ENCODE measurements at places on chromosomes 2 and 18.

- DNase-seq, result no peak
Measured at GRCh38 chr18:76507830-76508385, 12.9 kb upstream of the ZNF516 start.

- DNase-seq, result no peak
Measured at GRCh38 chr2:44075541-44075940, 79.8 kb upstream of the LRPPRC start.

DNA sequence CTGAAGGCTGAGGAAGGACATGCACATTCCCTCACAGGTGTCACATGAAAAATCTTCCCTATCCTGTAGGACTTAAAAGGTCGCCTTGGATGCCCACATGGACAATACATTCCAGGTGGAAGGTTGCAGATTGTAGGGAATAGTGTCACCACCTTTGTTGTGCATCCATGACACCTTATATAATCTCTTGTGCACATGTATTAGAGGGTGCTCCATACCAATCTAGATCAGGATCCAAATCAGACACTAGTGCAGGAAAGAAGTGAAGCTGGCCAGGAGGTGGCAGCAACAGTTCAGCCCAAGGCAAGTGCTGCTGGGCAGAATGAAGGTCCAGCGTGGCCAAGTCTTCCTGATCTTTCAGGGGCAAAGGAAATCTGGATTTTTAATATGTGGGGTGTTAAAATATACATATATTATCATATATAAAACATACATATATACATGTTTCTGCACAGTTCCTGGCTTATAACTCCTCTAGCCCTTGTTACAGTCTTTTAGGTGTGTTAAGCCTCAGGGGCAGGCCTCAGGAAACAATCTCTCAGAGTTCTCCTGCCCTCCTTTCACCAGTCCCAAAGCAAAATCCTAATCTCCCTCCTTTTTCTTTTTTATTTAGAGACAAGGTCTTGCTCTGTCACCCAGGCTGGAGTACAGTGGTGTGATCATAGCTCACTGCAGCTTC lies 16.6 kb downstream of the NIF3L1 start:
- DNase-seq, result no peak

DNA sequence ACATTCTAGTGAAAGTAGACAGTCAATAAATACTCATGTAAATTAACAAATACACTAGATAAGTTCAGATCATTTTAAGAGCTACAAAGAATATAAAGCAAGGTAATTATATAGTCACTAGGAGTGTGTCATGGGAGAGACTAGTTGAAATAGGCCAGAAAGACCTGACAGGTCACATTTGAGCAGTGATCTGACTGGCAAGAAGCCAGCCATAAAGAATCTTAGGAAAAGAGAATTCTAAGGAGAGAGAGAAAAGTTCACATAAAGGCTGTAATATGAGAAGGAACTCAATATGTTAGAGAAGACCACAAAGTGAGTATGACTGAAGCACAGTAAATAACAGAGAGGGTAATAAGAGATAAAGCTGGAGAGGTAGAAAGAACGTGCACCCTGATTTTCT lies 31.2 kb downstream of the VSNL1 start:
- DNase-seq, result no peak

All from SIG-M5 (cell line).